Activated CD4-positive, alpha-beta T cell treated with anti-CD3 and anti-CD28 coated beads, Interleukin-2, amount 50 U/mL, for 1 hour (primary cell): ENCODE measurements at places on chromosomes 2 and 18.

DNA sequence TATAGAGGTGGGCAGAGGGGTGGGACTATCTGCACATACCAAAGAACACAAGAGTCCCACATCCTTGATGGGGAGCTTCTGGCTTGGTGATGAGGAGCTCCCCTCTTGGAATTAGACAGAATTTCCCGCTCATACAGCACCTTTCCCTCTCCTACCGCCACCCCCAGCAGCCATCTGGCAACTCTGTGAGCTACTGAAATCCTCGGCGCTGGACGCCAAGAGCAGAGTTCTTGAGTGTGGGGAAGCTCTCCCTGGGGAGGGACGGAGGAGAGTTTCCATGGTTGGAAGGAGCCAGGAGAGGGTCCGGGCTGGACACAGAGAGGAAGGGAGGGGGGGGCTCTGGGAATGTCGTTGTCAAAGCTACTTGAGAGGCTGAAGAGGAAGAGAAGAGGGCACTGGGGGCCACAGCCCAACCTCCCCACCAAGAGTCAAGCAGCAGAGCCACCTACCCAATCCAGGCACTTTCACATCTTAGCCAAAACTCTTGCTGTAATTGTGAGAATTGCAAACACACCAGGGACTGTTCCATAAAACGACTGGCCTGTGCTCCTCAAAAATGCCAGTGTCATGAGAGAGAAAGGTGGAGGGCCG, 89.4 kb upstream of the MCFD2 start:
- no peak for DNase-seq

DNA sequence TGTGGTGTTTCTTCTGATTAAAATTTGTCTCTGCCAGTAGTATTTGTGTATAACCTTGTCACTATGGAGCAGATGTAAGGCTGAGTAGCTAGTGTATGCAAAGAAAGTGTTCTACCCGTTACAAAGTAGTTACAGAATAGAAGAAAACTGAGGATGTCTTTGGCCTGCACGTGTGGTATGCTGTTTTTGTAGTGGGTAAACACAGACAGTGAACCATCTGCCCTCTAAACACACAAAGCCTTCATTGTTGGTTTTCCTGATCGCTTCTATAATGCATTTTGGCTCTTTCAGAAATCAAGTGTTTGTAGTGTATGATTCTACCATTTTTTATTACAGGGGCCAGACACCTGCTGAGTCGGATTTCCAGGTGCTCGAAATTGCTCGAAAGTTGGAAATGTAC, 61.5 kb downstream of the FARP2 start:
- DNase-seq, result no peak

DNA sequence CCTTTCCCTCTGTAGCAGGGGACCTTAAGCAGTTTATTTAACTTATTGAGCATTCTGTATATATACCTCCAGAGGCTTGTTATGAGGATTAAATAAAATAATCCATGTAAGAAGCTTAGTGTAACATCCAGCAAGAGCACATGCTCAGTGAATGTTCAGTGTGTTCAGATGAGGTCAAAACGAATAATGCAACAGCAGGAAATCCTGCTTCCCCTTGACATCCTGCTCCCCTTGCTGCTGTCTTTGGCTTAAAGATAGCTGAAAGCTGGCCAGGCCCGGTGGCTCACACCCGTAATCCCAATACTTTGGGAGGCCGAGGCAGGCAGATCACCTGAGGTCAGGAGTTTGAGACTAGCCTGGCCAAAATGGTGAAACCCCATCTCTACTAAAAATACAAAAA, 68.7 kb downstream of the COL4A4 start:
- DNase-seq, result no peak

- no peak for DNase-seq
Observed at GRCh38 chr2:37708146-37708545, 36.7 kb upstream of the CDC42EP3 start.

DNA sequence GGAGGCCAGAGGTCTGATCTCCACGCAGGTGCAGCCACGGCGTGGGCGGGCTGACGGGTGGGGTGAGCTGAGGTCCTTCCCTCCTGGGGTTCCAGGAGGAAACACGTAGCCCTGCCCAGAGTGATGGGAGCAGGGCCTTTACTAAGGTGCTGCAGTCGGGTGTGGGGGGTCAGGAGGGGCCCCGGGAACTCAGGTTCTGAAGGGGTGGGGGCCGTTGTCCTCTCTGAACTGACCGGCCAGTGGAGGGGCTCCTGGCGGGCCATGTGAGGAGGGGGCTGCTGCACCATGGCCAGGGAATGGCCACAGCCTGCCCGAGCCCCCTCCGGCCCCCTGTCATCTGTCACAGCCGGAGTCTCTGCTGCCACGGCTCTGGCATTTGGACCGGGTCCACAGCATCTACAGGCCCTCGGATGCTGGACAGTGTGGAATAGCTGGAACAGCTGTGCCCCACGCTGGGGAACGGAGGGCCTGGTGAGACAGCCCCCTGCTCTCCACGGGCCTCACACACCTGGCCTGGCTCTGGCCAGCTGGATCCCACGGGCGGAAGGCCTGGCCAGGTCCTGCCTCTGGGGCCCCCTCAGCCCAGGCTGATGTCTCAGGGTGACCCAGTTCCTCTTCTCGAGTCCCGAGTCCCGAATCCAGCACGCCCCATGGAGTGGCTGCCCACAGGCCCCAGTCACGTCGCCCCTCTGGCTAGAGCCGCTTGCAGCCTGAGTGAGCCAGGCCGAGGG, 145.6 kb upstream of the GPC1 start:
- DNase-seq, result no peak

GRCh38 chr2:23480957-23481797, 96.2 kb downstream of the KLHL29 start:
- no peak for DNase-seq

DNA sequence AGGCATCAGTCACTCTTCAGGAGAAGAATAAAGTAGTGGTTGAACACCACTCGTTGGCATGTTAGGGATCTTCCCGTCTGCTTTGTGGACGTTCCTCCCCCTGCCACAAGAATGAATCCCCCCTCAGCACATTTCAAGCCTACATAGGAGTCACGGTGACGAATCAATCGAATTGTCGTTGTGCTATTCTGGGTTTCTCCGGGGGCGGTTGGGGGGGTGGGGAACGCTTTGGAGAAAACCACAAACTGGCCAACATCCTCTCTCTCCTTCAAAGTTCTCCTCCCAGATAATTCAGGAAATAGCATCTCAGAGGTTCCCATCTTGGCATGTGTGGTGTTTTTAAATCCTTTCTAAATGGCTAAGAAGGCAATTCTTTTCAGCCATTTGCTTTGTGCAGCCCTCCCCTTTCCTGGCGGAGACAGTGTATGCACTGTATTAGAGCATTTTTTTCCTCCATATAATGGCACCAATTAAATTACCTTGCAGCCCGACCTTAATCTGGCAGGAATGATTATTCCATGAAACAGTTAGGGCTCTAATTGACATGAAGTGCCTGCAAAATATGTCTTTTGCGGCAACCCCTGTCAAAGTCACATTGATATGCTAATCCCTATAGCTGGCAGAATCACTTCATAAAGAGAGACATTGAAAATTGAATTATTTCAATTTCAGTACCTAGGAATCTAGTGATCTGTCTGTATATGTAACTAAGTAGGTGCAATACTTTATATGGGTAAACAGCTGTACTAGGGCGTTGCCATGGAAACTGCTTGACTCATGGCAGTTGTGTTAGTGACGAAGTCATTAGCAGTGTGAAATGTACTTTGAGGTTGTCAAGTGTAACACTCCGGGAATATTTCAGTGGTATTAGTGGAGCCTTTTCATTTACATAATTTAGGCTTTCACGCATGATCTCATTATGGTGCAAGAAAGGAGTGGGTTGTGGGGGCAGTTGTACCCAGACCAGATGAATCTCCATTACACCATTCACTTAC, 323.4 kb upstream of the SLC14A2 start:
- no peak for DNase-seq

GRCh38 chr2:21559351-21559750, 435.6 kb downstream of the TDRD15 start:
- DNase-seq, result no peak

- peak; percentile 66 for DNase-seq
Observed at GRCh38 chr2:218962859-218963492, 3.5 kb downstream of the CDK5R2 start.

DNA sequence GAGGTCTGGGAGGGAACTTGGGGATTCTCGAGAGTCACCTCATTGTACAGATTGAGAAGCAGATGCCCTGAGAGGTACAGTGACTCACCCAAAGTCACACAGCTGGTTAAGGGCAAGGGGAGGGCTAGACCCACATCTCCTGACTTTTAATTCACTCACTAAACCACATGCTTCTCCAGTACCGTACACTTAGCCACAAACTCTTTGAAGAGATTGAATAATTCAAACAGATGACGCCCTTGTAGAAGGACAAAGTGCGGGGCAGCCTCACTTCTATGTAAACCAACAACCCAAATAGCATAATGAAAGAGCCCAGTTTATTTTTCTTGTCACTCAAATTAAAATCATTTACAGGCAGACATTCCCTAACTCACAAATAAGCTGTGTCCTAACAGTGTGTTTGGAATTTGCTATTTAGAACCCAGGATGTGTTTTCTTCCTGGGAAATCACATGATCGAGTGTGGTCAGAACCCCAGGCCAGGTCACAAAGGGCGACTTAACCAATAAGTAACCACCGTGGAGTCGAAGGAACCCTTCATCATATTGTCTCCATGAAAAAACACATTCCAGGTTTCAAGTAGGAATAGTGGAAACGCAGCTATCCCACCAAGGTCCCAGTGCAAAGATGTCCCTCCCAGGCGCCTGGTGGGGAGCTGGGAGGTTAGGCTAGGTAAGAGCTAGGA, 35.8 kb upstream of the PTPN4 start:
- DNase-seq, result no peak

GRCh38 chr2:216618785-216619184, 14.4 kb upstream of the IGFBP2 start:
- no peak for DNase-seq

GRCh38 chr2:88671786-88672427, 19.6 kb upstream of the RPIA start:
- no peak for DNase-seq

GRCh38 chr2:241478166-241478565, 30.2 kb downstream of the STK25 start:
- DNase-seq, result no peak

DNA sequence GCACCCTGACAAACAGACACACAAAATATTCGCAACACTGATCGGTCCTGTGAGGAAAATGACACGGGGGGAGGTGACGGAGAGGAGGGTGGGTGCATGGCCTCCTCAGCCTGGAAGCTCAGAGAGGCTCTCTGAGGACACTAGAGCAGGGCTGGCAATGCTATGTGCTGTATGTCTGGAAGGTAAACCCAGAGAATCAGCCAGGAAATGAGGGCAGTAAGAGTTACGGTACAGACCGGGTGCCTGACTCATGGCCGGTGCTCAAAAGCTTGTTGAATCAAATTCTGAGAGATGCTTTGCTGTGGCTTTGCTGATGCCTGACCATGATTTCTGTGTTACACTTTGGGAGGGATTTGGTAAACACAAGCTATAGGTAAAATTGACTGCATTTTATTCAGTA, 81.9 kb downstream of the CCDC93 start:
- DNase-seq, result no peak

GRCh38 chr2:132766573-132766972, 96.6 kb upstream of the LYPD1 start:
- no peak for DNase-seq

DNA sequence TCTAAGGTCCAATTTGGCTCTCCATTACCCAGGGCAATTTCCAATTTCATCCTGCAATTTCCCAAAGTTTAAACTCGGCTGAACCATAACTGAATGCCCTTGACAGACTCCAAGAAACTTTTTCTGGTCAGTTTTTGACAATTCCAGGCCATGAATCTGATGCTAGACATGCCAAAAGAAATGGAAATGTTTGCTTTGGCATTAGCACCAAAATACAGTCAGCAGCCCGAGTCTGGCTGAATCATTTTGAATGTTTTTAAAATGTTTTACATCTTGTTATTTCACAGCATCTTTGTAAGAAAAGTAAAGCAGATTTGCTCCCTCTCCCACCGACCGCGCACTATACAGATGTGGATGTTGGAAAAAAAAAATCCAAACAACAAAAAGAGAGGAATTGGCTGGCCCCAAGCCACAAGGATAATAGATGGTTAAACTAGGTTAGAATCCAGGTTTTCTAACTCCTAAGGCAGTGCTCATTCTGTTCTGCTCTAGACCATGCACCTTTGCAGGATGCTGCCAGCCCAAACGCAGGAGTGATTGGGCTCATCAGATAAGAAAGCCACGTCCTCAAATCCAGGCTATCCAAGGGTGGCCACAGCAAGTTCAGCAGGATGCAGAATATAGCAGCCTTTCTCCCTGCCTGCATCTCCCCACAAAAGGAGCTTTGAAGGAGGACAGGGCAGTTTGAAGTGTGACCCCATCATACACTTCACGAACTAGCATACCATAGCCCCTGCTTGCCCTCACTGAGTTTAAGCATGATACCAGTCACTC, 167.5 kb downstream of the ALK start:
- DNase-seq, result no peak

DNA sequence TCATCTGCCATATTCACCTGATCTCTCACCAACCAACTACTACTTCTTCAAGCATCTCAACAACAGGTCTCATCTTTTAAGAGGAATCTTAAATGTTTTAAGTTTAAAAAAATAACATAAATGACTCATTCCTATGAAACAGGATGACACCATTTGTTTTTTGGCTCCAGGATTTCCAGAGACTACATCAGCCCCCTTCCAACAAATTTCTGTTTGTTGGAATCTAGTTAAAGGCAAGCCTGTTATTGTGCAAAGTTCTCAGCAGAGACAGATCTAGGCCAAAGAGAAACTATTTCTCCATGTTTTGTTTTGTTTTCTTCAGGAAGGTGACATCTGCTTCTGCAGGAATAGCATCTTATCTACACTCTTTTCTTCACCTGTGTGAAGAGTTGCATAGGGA, 204.8 kb upstream of the SH3BP4 start:
- no peak for DNase-seq

DNA sequence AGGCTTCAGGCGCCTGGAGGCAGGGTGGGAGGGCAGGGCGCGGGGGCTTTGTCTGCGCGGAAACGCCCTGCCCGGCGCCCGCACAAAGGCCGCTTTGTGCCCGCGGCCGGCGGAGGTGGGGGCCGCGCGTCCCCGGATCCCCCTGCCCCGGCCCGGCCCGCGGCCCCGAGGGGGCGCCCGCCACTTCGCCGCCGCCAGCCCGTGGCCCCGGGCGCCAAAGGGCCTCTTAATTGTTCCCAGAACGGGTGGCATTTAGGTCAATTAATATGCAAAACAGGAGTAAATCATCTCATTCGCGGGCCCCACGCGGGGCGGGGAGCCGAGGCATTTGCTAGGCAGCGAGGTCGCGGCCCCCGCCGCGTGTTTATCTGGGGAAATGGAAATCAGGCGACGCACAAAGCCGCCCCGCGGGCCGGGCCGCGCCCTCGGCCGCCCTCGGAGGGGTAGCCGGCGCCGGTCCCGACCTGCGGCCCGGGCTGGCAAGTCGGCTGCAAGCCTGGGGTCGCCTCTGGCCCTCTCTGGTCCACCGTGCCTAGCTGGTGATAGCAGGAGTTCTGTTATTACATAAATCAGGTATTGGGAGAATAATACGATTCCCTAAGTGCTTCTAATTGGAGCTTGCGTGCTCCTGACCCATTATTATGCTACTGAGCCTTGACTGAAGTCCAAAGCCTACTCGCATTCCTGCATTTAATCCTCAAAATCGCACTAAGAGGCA, 148.2 kb upstream of the GLI2 start:
- no peak for DNase-seq

GRCh38 chr2:44397447-44398175, 35.9 kb downstream of the CAMKMT start:
- no peak for DNase-seq

- DNase-seq, result no peak
Observed at GRCh38 chr2:170139276-170139967, 38.5 kb upstream of the MYO3B start.
